ENCODE measurements at places on chromosomes 3 and 15.

- peak; percentile 47 for DNase-seq
Observed at GRCh38 chr3:195613468-195614069, 29.8 kb upstream of the APOD start.

GRCh38 chr15:95454403-95455262 is 875.9 kb upstream of the NR2F2 start:
- no peak for DNase-seq

DNA sequence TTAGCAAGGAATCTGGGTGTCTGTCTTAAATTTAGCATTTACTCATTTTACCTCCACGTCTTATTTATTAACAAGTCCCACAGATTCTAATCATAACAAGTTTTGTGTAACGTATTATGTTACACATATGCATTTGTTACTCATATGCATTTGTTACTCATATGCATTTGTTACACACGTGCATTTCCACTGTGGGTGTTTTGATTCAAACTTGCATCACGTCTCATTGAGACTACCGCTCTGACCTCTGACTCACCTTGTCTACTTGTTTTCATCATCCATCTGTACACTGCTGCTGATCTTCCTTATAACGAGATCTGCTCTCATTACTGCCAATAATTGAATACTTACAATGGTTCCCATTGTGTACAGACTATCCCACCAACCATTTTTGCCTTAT is 1141.4 kb downstream of the TBL1XR1 start:
- no peak for DNase-seq

DNA sequence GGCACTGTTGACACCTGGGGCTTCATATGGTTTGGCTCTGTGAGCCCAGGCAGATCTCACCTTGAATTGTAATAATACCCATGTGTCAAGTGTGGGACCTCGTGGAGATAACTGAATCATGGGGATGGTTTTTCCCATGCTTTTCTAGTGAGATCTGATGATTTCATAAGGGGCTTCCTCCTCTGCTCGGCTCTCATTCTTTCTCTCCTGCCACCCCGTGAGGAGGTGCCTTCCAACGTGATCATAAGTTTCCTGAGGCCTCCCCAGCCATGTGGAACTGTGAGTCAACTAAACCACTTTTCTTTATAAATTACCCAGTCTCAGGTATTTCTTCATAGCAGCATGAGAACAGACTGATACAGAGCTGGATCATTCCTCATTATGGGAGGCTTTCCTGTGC is 655.9 kb upstream of the ADAMTS9 start:
- DNase-seq, result no peak

DNA sequence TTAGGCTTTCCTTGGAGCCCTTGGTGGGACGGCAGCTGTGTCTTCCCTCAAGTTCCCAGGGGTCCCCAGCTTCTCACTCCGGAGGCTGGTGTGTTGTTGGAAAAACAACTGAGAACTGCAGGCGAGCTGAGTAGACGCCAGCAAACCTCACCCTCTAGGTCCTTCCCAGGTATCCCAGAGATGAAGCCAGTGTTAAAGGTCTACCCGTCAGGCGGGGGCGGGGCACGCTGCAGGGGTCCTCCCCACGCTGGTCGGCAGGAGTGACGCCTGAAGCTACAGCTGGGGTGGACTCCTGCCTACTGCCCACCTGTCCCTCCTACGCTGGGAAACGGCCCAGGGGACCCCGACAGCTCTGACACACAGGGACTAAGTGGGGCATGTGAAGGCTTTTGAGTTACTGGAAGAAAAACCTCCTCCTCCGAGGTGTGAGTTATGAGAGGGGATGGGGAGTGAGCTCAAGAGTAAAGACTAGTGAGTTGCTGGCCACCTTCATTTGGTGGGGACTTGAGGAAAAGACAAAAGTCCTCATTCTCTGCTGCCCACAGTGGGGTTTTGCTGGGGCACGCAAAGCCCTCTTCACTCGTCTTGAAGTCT is 32.2 kb upstream of the SNRPA1 start:
- no peak for DNase-seq

DNA sequence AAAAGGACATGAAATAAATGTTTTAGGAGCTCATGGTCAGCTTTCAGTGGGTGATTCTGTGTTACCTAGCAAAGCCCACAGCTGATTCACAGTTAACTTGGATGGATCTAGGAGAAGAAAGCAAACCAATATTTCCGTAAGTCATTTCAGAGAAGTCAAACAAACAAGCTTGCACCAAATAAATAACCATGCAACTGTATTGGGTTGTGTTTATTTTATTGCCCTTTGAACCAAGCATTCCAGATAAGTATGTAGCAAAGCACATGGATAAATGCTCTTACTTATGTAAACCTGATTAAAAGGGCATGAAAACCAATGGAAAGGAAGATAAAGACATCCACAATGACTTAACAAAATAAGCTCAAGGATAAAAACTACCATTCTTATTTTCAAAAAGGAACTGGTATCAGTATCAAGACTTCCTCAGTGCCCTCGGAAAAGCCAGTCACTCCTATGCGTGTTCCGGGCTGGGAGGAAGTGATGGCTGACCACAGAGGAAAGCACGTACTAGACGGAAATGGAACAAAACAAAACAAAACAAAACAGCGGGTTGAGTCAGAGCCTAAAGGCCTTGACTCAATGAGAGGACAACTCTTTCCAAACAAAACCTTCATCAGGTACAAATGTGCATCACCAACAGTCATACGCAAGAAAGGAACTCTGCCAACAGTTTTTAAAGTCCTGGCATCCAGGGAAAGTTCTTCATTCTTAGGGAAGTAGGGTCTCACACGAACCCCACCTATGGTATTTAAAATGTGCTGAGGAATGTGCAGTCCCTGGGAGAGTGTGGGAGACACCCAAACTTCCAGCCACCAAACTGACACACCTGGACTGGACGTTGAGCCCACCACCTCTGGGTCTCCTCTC is 103.3 kb downstream of the SNRK start:
- DNase-seq, result peak; percentile 88

DNA sequence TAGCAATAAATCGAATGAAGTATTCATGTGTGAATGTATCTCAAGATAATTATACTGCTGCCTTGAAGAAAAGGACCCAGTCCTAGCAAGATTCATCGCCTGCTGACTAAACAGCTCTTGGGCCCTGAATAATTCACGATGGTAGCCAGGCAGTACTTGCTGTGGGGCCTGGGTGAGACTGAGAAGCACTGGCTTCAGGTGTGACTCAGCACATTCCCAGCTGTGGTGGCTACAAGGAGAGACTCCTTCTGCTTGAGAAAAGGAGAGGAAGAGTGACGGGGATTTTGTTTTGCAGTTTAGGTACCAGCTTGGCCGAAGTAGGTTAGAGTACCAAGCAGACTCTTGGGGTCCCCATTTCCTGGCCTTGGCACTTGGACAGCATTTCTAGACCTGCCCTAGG is 47.6 kb upstream of the CD200R1L start:
- no peak for DNase-seq

- no peak for DNase-seq
Observed at GRCh38 chr15:83208367-83208661, 691 bp upstream of the HDGFL3 start.

DNA sequence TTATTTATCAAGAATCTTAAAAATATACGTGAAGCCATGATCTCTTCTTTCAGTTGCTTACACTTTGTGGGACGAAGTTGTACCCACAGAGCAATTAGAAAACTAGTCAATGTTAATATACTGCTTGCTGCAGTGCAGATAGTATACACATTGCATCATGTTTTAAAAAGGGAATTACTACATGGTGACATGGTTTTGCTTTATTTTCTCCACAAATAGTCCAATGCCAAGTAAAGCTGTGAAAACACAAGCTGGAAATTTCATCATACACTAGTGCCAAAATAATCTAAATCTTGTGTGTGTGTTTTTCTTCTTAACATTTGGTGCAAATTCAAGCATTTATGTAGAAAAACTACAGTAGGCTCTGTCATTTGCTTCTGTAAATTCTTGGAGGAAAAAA is 233.0 kb downstream of the EPHA3 start:
- DNase-seq, result no peak

DNA sequence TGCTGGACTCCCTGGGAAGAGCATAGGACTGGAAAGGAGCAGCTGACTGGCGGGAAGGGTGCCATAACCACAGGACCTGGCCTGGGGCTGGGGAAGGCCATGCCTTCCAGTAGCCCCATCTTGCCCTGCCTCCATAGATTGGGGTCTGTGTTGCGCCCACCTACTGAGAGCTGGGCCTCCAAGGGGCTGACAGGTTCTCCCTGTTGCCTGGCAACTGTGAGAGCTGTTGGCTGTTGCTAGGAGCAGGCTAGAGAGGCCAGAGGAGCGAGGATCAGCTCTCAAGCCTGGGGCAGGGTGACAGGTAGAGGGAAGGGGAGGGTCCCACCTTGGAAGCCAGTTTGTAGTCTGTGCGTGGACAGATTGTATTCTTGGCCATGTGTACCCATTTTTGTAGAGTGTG is 2.8 kb upstream of the GNAI2 start:
- DNase-seq, result no peak

GRCh38 chr3:185442031-185442430 is 56.8 kb downstream of the TMEM41A start:
- no peak for DNase-seq

DNA sequence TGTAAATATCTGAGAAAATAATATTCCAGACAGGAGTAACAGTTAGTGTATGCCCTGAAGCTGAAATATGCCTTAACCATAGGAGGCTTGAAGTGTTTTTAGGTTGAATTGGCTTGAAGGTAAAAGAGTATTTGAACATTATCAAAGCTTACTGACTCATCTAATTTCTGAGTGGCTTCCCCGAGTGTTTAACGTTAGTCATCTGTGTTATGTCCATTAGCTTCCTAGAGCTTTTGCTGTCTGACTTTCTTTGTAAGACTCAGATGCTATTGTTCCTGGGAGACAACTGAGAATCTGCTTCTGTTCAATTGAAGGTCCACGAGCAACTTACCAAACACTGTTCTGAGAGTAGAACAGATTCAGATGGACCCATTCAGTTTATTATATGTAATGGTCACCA is 656.8 kb upstream of the NECTIN3 start:
- DNase-seq, result no peak

GRCh38 chr15:27776501-27776900 is 322.6 kb downstream of the OCA2 start:
- DNase-seq, result no peak

- DNase-seq, result no peak
Observed at GRCh38 chr3:51929420-51930003, 12.2 kb downstream of the RRP9 start.

- DNase-seq, result no peak
Observed at GRCh38 chr15:68231102-68231818, 1.7 kb upstream of the CLN6 start.

GRCh38 chr3:94293793-94294195 is 230.9 kb downstream of the NSUN3 start:
- no peak for DNase-seq

- DNase-seq, result peak; percentile 74
Observed at GRCh38 chr15:82663186-82663600, 16.0 kb upstream of the CPEB1 start.

GRCh38 chr15:49645941-49646340 is 25.1 kb downstream of the DTWD1 start:
- no peak for DNase-seq

- no peak for DNase-seq
Observed at GRCh38 chr3:146560678-146561077, 16.3 kb upstream of the PLSCR1 start.

GRCh38 chr3:149384911-149385321 is 7.5 kb upstream of the TM4SF1 start:
- no peak for DNase-seq

- no peak for DNase-seq
Observed at GRCh38 chr15:92068121-92068520, 214.6 kb downstream of the SLCO3A1 start.

GRCh38 chr3:126245811-126246727 is 65.7 kb upstream of the ALDH1L1 start:
- no peak for DNase-seq

DNA sequence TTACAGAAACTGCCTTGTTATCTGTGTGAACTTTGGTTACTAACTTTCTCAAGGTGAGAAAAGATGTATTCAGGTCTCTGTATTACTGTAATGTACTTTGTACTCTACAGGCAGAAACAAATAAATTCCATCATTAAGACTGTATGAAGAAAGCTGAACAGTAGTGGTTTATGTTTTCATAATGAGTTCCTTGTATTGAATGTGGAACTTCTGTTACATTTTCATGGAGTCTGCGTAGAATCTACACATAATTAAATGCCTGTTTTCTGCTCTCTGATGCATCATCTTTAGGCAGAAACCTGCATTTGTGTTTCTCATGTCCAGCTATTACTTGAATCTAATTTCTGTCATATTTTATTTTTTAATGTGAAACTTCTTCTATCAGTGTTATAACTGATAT is 302.8 kb downstream of the NLGN1 start:
- no peak for DNase-seq

GRCh38 chr3:94299716-94300115 is 236.9 kb downstream of the NSUN3 start:
- DNase-seq, result no peak

DNA sequence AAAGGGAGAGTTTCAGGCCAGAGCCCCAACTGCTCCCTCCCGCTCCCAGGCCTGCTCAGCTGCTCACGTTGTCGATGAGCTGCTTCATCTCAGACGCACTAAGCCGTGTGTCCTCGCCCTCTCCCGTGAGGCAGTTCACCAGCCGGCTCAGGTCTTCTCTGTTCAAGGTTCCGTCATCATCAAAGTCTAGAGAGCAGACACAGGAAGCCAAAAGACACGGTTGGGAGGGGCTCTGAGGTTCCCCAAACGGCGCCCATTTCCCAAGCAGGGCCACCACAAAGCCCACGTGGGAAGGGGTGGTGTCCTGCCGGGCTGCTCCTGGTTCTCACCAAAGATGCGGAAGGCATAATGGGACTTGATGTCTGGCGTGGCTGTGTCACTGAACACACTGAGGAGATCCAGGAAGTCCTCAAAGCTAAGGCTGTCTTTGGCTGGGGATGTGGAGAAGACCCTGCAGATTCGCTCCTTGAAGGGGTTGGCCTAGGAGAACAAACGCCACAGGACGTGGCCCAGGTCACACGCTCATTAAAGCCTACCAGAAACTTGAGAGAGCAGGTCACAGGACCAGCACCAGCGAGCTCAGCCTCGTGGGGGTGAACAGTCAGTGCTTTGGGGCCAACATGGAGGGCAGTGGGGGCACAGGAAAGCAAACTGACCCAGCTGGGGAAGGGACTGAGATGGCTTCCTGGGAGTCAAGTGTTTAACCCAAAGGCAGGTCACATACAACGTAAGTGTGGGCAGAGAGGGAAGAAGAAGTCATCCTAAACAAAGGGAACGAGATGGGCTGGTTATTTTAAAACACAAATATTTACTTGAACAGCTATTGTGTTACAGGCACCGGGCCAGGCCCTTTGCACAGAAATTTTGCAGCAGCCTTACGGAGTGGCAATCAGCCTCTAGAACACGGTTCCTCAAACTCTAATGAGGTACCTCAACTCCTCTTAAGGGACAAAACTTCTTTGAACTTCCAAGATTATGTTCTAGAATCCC is 2.4 kb downstream of the CIB1 start:
- DNase-seq, result peak; percentile 91

GRCh38 chr15:79943820-79944219 is 27.2 kb downstream of the BCL2A1 start:
- no peak for DNase-seq

DNA sequence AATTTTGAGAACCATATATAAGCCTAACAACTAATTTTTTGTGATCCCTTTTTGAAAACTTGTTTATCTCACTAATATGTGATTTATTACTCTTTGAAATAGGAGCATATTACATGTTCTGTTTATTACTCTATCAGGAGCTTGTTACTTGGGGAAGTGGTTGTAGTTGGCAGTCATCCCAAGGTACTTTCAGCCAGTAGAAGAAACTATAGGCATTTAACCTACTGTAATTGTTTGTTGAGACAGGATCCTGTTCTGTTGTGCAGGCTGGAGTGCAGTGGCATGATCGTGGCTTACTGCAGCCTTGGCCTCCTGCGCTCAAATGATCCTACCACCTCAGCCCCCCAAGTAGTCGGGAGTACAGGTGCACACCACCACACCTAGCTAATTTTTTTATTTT is 195.6 kb downstream of the TCF12 start:
- DNase-seq, result no peak

- no peak for DNase-seq
Observed at GRCh38 chr3:143567823-143568222, 280.4 kb downstream of the SLC9A9 start.
